BJ (cell line): ENCODE measurements at places on chromosomes 12 and 14.
A peak's percentile ranks its signal among the peaks of the same experiment; 100 is the strongest.

GRCh38 chr14:99722741-99723140 is 38.6 kb downstream of the CYP46A1 start:
- DNase-seq, result no peak

DNA sequence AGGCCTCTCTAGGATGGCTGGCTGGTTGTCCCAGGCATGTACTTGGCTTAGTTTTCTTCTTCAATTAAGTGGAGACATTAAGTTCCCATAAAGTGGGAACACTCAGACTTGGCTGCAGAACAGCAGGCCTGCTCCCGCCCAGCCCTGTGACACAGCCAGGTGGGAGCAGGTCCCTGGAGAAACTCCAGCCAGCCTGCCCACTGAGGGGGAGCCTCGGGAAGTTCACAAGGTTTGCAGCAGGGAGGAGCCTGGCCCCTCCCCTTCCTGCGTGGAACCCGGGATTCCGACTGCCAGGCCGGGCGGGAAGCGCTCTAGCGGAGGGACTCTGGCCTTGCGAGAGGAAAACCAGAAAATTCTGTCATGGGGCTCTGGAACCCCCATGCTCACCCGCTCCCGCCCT is 98.3 kb upstream of the EVL start:
- no peak for DNase-seq

GRCh38 chr12:122895320-122895703 is 612 bp downstream of the VPS37B start:
- no peak for DNase-seq

DNA sequence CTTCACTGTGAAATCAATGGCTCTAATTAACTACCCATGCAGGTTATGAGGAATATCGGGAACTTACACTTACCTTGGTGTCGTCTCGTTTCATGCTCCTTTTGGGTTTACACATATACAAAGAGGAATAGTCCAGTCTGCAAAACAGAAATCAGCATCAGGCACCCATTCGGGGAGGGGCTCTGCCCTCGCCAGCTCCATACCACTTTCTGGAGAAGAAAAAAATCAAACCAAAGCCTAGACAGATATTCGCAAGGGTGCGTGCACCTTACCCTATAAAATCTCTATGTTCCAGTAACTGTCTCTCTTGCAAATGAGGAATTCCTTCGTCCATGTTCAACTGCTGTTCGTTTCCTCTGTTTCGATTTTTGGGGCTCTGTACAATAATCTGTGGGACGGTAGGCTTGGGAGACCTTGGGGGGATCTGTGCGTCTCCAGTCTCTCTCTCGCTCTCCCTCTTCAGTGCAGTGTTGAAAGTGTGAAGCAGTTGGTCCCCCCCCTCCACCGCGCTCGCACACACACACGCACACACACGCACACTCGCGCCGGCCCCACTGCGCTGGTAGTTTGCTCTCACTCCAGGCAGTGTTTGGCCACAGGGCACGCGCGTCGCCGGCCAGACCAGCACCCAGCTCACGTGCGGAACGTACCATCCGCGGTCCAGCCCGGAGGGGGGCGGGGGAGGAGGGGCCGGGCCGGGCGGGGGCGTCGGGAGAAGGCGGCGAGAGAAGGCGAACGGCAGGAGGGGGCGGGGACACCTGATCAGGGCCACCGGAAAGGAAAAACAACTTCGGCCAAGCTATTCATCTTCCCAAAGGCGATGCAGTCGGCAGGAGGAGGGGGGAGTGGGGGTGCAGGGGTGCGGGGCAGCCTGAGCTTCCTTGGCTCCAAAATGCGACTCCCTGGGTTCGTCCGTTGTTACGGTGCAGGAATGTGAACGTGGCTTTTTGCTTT is at the start of gene BHLHE41:
Gene BHLHE41 (minus strand): TSS at position 592 of the 954 bp plus-strand sequence. CDS start 258 bp downstream, at position 334.
- no peak for DNase-seq

DNA sequence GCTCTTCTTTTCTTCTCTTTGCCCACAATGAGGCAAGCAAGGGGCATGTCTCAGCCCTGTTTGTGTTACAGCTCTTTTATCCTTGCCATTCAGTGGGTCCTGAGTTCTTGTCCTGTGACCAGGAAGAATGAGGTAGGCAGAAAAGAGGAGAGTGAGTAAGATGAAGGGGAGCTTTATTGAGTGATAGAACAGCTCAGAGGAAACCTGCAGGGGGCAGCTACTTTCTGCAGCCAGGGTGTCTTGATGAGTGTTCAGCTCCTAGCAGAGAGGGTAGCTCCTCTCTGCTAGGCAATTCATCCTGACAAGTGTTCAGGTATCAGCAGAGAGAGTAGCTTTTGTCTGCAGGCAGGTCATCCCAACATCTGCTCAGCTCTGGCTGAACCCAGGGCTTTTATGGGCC is 41.0 kb downstream of the HSD17B6 start:
- no peak for DNase-seq

GRCh38 chr14:74491956-74492775 is 939 bp downstream of the NPC2 start:
- DNase-seq, result no peak

- no peak for DNase-seq
Measured at GRCh38 chr14:69879175-69880043, at the start of gene SMOC1. Gene SMOC1 (plus strand): TSS chr14:69879416. CDS start chr14:69879679, 263 bp downstream.

- no peak for DNase-seq
Measured at GRCh38 chr12:122665349-122665748, 37.8 kb downstream of the HCAR2 start.

GRCh38 chr12:10491766-10492165 is 13.9 kb upstream of the EIF2S3B start:
- DNase-seq, result no peak

DNA sequence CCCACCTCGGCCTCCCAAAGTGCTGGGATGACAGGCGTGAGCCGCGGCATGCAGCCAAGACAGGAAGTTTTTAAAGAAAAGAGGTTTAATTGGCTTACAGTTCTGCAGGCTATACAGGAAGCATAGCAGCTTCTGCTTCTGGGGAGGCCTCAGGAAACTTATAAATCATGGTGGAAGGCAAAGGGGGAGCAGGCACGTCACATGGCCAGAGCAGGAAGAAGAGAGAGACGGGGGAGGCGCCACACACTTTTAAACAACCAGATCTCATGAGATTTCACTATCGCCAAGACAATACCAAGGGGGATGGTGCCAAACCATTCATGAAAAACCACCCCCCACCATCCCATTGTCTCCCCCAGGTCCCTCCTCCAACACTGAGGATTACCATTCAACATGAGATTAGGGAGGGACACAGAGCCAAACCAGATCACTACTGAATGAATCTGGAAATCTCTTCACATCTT is 14.1 kb downstream of the CCDC63 start:
- DNase-seq, result no peak

DNA sequence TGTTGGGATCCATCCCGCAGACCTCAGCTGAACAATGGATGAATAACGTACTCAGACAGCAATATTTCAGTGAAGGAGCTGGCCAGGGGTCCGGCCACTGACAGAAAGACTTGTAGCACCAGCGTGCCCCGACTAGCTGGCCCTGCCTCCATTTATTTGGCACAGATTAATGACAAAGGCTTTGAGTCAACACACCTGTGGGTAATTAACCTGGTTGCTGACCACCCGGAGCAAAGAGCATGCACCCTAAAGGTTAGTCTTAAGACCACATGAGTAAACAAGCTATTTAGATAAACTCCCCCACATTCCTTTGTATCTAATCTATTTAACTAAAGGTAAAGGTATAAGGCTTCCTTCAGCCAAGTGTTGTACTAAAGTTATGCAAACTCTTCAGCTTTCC is 868.6 kb downstream of the LRFN5 start:
- no peak for DNase-seq

DNA sequence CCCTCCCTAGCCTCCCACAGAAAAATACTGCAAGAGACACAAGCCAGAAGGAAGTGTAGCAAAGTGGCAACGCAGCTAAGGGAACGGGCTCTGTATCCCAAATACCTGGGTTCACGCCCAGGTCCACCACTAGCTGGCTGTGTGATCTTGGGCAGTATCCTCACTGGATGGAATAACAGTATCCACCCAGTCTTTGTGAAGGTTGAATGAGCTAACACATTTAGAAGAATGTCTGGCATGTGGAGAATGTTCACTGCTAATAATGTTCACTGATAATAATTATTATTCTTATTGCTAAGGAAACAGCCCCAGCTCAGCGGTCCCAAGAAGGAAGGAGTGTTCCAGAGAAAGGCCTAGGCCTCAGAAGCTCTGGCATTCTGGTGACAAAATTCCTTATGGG is 70.9 kb downstream of the VWF start:
- no peak for DNase-seq

DNA sequence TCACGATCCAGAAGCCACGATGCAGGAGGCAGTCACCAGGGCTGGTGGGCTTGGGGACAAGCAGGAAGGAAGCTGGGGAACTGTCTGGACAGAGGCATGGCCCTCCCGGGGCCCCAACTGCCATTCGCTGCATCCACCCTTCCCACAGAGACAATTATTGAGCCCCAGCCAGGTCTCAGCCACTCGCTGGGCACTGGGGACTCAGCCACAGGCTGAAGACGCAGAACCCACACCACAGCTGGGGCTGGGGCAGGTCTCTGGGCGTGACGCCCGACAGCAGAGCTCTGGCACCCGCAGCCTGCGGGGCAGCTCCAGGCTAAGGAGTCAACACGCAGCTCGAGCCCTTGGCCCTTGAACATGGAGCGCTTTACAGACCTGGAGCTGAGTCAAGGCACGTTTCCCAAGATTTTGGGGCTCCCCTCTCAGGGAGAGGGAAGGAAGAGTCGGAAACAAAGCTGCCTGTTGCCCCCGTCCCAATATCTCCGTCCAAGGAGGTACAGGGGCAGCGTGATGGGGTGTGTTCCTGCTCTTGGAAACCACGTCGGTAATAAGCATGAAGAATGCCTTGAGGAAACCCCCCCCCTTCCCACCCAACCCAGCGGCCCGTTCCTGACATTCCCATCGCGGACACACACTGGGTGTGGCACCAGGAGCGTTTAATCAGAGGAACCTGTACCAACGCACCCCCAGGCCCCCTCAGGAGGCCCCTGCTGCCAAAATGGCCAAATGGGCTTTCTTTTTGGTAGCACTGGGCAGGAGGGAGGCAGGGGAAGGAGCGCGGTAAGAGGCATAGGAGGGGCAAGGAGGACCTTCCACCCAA is 6.7 kb downstream of the RIMBP2 start:
- DNase-seq, result no peak

- peak; percentile 78 for DNase-seq
Measured at GRCh38 chr12:1993341-1993740, 10.9 kb downstream of the DCP1B start.

DNA sequence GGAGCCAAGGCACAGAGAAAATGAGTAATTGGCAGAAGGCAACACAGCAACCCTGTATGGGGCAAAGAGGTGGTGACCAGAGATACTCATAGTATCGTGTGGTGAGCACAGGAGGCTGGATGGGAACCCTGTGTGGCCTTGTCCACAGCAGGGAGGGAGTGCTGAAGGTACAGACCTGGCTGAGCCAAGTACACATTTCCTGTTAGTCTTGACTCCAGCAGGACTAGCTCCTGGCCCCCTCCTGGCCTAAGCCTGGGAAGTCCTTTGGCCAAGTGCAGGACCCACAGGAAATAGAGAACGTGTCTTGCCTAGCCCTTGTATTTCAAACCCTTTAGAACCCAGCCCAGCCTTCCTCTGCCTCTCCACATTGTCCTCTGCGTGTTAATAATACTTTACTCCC is 289.8 kb upstream of the PWP1 start:
- DNase-seq, result no peak

- no peak for DNase-seq
Measured at GRCh38 chr14:49861699-49862088, 9.1 kb upstream of the NEMF start.

DNA sequence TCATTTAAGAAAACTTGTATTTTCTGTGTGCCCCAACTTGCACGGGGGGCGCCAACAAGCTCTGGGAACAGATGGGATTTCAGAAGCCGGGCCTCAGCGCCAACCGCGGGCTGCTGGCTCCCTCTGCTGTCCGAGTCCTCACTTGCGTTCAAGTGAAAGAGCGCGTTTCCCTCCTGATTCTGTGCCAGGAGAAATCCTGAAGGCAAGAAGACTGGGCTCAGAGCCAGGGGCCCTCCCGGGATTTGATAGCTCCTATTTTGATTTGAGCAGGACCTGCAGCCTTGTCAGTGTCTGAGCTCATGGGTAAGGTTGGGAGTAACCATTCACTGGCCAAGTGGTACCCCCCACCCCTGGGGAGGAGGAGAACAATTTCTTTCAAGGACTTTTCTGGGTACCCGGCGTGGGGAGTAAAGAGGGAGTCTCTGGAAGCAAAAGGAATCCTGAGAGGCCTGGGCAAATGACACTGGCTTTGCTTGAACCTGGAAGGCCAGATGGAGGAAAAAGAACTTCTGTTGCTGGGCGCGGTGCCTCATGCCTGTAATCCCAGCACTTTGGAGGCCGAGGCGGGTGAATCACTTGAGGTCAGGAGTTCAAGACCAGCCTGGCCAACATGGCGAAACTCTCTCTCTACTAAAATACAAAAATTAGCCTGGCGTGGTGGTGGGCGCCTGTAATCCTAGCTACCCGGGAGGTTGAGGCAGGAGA is 179.0 kb upstream of the RGS6 start:
- no peak for DNase-seq

DNA sequence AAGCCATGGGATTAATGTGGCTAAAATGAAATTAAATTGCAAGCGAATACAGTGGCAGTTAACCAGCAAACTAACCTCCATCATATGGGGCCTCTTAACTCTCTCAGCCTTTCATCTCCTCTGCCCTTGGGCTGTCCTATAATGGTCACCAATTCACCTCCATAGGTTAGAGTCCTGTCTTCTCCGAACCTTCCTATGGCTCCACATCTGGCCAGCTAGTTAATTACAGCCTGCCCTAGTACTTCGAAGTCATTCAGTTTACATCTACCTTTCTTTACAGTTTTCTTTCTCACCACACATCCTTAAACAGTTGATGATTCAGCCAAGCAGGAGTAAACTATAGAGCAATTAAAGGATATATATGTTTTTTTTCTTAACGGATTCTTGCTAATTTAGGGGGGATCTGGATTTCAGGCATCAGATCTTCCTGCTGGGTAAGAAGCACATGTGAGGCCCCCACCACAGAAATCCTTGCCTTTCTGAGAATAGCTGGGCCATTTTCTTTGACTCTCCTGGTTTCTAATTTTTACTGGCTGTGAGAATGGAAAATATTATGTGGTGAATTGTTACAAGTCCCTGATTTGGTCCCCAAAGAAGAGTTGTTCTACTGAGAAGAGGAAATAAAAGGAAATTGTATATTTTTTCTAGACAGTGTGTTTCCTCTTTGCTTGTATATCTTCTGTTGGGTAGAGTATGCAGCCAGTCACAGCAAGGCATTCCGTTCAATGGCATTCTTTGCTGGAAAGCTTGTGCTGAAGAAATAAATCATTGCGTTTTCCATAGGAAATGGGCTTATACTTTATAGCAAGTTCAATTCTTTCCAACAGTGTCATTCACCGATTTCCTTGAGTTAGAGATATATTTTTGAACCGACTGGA is 16.7 kb downstream of the HMGA2 start:
- DNase-seq, result no peak

- no peak for DNase-seq
Measured at GRCh38 chr14:88128816-88129215, 123.9 kb downstream of the GPR65 start.
